ENCODE measurements at places on chromosomes 7 and 10. TPM values are rescaled to one million over a fixed set of nuclear protein-coding genes. Genes with fewer than 3 reads are reported as not detected.

GPR85 gene
- 0.48 TPM for total RNA-seq

AQP1 gene
- total RNA-seq, result 5.3 TPM

UPK3B gene
- total RNA-seq, result 1.7 TPM

ACTR3C gene
- total RNA-seq, result 11.6 TPM

TDRD1 gene
- total RNA-seq, result 1.4 TPM

BET1 gene
- 25.1 TPM for total RNA-seq

CHCHD2 gene
- 430 TPM for total RNA-seq

FAM221A gene
- total RNA-seq, result 1.2 TPM

SPDYE2B gene
- total RNA-seq, result not detected

MMD2 gene
- not detected for total RNA-seq

HECW1 gene
- not detected for total RNA-seq

ZNF117 gene
- 6.5 TPM for total RNA-seq

FAM20C gene
- total RNA-seq, result 21.9 TPM

PRTFDC1 gene
- 6.8 TPM for total RNA-seq

KLF14 gene
- total RNA-seq, result not detected

PRSS37 gene
- total RNA-seq, result not detected

GHRHR gene
- not detected for total RNA-seq

STOX1 gene
- 0.21 TPM for total RNA-seq

CYP2W1 gene
- total RNA-seq, result not detected

SLC35G1 gene
- total RNA-seq, result 2.9 TPM

ZMIZ1 gene
- 10.6 TPM for total RNA-seq

MPP7 gene
- total RNA-seq, result 23.7 TPM

GNGT1 gene
- not detected for total RNA-seq

XRCC2 gene
- 0.48 TPM for total RNA-seq

LEP gene
- 0.24 TPM for total RNA-seq

ZNF853 gene
- 0.85 TPM for total RNA-seq

NUDT13 gene
- 0.72 TPM for total RNA-seq

Data from tracheal epithelial cell (primary cell).